ENCODE measurements at places on chromosomes 13 and 19.

- DNase-seq, result no peak
These were observed 1.2 kb downstream of the RFXAP start for GRCh38 chr13:36820222-36820621.

DNA sequence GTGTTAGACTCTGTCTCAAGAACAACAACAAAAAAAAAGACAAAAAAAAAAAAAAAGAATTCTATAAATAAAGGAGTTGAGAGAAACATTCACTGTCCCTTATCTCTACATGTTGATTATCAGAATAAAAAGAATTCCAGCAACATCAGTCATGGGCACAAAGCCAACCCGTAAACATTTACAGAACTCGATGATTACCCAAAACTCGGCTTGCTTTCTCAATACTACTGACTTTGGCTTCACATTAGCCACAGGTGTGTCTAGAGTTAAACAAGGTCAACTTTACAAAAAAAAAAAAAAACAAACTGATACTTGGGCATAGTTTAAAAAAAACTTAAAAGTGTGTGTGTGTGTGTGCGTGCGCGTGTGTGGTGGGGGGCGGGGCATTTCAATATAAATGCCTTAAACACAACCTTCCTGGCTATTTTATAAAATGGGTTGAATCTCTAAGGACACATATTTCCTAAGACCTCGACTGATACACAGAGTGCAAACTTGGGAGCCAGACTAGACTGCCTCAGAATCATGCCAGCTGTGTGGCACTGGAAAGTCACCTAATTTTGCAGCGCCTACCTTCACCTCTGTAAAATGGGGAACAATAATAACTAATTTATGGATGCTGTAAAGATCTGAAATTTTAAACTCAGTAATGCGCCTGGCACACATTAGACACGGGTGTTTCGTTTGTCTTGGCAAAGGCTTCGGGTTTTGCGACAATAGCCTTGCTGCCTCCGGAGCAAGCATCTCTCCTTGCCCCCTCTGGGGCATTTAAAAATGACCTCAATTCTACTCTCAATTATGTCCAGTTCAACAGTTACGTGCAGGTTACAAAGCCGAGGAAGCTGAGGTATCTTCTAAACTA is 922 bp downstream of the EBPL start:
- peak; percentile 12 for DNase-seq

DNA sequence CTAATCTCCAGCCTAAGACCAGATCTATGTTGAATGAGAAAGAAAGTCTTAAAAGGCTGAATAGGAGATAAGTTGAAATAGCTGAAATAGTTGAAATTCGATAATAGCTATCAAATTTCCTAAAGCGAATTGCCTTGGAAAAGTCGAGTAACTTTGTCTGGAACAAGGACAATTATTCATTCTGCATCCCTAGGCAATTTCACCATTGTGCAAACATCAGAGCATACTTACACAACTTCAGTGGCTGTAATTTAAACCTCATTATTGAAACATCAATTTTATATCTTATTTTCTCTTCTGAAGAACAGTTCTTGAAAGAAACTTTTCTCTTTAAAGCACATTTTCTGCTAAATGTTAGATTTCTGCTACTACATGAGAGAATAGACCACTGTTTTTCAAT is 13.6 kb downstream of the TNFSF13B start:
- DNase-seq, result no peak

DNA sequence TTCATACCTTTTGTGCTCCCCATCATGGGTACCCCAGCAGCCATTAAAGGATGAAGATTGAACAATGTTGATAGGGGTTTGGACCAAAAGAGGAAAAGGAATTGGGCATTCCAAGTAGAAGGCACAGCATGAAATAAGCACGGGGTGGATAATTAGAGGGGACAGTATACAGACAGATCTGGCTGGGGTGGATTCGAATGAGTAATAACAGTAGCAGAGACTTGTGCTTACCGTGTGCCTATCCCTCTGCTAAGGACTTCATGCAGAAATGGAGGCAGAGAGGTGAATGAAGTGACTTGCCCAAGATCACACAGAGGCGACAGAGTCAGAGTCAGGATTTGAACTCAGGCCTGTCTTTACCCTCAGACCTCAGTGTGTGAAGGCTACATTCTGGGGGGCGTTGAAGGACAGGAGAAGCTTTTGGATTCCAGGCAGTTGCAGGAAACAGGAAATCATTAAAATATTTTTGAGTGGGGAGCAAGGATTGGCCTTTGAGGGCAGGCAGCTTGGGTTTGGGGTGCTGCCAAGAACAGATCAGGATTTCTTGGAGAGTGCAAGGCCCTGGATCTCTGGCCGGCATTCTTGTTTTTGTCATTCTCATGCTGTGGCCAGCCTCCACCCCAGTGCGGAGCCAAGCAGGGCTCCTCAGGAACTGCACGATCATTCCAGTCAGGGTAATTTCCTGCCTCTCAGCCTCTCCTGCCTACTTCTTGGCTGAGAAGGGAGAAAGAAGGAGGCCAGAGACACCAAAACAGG is 18.7 kb downstream of the PAF1 start:
- peak; percentile 75 for DNase-seq

DNA sequence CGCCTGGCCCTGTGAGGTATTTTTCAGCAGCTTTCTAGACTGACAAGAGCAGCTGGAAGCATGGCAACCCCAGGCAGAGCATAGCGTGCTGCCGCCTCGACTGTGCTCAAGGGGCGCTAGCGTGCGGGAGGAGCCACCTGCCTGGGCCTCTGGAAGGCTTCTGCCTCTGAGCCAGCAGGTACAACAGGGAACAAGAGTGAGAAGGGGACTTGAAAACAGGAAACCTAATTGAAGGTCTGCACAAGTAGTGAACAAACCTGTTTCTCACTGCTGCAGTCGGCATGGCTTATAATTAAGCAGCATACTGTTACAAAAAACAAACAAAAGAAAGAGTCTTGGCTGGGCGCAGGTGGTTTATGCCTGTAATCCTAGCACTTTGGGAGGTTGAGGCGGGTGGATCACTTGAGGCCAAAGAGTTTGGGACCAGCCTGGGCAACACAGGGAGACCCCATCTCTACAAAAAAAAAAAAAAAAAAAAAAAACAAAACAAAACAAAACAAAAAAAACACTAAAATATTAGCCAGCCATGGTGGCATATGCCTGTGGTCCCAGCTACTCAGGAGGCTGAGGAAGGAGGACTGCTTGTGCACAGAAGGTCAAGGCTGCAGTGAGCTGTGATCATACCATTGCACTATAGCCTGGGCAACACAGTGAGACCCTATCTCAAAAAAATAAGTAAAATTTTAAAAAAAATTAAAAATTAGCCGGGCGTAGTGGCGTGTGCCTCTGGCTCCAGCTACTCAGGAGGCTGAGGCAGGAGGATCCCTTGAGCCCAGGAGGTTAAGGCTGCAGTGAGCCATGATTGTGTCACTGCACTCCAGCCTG is 12.6 kb upstream of the GARRE1 start:
- DNase-seq, result no peak

GRCh38 chr19:40598121-40598917 is 2.9 kb upstream of the LTBP4 start:
- DNase-seq, result peak; percentile 92

DNA sequence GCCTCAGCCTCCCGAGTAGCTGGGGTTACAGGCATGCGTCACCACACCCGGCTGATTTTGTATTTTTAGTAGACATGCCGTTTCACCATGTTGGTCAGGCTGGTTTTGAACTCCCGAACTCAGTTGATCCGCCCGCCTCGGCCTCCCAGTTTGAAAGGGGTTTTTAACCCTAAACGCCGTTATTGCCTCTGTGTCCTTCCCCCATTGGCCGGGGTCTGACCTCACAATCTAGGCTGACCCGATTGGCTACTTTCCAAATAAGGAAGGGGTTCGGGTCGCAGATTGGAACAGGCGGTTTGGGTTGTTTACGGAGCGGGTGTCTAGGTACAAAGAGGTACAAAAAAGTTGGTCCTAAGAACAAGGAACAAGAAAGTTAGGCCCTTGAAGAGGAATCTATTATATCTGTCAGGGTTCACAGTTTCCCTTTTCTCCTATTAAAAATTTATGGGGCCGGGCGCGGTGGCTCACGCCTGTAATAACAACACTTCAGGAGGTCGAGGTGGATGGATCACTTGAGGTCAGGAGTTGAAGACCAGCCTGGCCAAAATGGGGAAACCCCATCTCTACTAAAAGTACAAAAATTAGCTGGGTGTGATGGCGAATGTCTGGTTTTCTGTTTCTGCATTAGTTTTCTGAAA is 1.0 kb downstream of the ZNF253 start:
- peak; percentile 64 for DNase-seq

GRCh38 chr13:33577007-33577406 is 240.9 kb upstream of the RFC3 start:
- no peak for DNase-seq

DNA sequence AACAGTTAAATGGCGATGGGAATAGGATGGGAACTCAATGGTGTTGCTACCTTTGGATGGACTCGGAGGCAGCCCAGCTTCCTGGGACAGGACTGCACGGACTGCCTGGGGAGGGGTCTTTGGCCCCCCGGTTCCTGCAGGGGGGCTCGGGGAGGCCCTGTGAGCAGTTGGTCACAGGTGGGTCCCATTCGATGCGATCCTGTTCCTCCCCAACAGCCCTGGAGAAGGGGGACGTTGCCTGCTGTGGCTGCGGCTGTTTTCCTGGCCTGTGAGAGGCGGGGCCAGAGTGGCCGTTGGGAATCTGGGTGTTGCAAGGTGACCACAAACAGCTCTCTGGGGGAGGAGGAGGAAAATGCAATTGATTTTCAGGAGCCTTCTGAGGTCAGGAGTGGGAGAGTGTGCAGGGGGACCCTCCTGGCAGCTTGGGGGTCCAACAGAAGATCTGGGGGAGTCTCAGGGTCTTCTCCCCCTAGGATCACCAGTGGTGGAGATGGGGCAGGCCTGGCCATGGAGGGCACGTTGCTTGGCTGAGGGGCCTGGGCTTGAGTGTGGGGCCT is 1.9 kb upstream of the PLPPR3 start:
- DNase-seq, result no peak

GRCh38 chr19:52343548-52343947 is 7.5 kb downstream of the ZNF610 start:
- DNase-seq, result peak; percentile 83

DNA sequence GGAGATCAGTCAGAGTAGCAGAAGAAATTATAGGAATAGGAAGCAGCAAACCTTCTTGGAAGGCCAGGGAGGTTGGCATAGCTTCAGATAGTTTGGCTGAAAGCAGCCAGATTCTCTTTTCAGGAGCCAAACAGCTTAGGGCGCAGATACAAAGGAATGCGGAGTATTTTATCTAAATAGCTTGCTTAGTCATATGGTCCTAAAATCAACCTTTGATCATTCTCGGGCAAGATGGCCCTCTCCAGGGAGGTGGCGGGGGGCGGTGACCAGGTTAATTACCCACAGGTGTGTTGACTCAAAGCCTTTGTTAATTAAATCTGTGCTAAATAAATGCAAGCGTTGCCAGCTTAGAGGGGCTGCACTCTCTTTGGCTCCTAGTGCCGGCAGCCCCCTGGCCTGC is 12.5 kb upstream of the NCR1 start:
- DNase-seq, result no peak

- peak; percentile 61 for DNase-seq
These were observed 30.3 kb downstream of the CRYL1 start for GRCh38 chr13:20495087-20496023.

- no peak for DNase-seq
These were observed 886.7 kb upstream of the PCDH20 start for GRCh38 chr13:62302341-62302740.

DNA sequence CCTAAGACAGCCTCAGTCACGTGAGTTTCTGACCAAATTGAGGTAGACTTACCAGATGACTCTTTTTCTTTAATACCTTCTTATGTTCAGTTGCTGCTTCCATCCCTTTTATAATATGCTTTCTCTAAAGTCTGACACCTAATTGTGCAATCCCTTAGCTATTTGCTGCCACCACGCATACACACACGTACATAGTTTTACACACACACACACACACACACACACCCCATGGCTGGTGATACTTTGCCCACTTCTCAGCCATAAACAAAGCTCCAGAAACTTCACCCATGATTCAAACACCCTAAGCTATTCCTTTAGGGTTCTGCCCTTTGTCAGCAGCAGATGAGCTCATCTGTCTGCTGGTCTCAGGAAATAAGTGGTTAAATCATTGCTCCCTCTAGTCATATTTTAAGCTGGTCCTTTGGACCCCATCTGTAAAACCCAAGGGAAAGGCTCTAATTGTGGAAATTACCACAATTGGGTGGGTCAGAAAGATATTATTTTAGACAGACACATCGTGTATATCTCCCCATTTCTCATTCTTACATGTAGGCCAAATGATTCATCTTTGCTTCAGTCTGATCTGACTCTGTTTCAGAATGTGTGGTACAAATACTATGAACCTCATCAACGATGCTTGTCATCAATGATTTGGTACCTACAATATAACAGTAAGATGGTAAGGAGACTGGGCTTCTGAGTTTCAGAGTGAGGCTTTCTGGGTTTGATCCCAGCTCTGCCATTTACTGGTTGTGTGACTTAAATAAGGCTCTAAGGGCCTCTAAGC is 69.2 kb downstream of the NALCN start:
- DNase-seq, result no peak

DNA sequence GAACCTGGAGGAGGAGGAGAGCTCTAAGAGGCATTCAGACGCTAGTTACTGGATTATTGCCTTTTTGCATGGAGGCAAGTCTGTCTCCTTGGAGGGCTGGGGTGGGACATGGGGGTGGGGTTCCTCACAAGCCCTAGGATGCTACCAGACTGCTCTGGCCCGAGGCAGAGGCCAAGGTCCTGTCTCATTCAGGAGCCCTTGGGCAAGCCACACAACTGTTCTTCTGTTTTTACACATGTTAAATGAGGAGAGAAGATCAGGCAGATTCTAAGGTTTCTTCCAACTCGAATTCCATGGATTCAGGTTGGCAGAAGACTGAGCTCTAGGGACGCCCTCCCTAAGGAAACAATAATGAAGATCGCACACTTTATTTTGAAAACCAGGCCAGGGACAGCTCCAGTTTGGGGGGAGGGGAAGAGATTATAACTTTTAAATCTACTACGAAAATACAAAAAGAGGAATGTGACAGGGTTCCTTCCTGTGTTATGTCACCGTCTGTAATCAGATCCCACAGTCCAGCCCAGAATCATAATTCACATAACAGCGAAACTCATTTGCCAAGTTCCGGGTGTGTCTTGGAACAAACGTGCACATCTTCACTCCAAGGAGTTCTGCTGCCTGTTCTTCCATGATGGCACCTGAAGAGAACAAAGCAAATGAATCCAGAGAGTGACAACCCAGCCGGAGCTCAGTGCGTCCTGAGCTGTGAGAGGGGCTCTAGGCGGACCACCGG is 25.2 kb downstream of the IL17D start:
- no peak for DNase-seq

GRCh38 chr13:108104736-108105135 is 110.6 kb downstream of the LIG4 start:
- DNase-seq, result no peak

GRCh38 chr19:30540761-30541160 is 168.6 kb downstream of the ZNF536 start:
- no peak for DNase-seq

GRCh38 chr19:32830231-32831014 is 39.1 kb downstream of the SLC7A9 start:
- DNase-seq, result no peak

DNA sequence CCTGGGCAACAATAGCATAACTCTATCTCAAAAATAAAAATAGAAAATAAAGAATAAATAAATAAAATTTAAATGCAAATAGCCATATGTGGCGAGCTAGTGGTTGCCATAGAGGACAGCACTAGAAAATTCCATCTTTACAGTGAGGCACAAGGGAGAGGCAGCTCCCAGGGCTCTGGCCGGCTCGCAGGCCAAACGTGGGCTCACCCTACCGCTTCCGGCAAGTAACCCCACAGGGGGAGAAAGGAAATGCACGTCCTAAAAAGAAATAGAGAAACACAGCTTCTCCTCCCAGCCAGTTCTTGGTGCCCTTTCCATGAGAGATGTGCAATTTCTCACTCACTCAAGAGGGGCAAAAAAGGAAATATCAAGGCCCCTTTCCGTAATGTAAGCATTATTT is 12.4 kb upstream of the GRWD1 start:
- DNase-seq, result no peak
